Stimulated activated CD8-positive, alpha-beta memory T cell treated with anti-CD3 and anti-CD28 coated beads, Interleukin-2, amount 100 ng/mL, for 1 hour (primary cell): ENCODE measurements at places on chromosomes 7 and 10.
A peak's percentile ranks its signal among the peaks of the same experiment; 100 is the strongest.

DNA sequence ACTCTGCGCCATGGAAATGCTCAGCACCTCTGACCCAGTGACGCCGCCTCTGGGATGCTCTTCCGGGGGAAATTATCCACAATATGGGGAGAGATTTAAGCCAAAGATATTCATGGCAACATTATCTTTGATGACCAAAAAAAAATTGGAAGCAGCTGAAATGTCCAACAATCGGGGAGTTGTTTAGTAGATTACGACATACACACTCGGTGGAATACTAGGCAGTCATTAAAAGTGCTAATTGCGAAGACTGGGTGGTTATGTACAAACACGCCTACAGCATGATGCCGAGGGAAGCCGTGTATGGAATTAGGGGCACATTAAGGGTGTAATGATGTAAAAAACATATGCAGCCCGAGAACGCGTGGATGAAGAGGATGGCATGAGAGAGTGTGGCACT lies 75.2 kb downstream of the UNCX start:
- no peak for DNase-seq

- DNase-seq = no peak
Observed at GRCh38 chr10:89552213-89552612, 16.8 kb upstream of the SLC16A12 start.

DNA sequence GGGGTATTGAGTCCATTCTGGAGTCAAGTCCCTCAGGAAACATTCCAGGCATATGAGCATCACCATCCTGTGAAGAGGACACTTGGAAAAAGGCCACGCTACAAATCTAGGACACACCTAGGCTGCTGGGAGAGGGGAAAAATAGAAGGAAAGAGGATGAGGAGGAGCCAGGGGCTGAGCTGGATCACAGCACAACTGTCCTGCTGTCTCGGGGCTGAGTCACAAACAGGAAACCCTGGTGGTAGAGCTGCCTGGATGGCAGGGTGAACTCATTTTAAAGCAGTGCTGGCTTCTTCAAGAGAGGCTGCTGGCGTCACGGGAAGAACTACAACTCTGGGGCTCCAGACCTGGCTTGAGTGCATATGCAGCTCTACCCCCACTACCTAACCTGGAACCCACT lies 151.5 kb downstream of the RNF216 start:
- DNase-seq = peak; percentile 34

DNA sequence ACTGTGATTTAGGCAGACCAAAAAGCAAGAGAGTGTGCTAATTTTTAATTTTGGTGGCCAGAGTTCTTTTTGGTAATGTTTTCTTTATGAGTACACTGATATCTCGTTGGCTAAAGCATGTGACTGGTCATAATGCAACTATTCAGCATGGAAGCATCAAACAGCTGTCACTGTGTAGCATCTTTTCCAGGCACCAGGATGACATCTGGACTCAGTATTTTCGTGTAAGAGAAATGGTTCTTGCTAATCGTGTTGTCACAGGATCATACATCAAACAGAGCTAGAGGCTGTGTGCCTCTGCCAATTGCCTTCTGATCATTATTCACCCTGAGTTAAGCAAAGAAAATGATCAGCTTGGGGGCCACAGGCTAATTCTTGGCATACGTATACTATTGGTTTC lies 118.9 kb downstream of the SND1 start:
- no peak for DNase-seq

DNA sequence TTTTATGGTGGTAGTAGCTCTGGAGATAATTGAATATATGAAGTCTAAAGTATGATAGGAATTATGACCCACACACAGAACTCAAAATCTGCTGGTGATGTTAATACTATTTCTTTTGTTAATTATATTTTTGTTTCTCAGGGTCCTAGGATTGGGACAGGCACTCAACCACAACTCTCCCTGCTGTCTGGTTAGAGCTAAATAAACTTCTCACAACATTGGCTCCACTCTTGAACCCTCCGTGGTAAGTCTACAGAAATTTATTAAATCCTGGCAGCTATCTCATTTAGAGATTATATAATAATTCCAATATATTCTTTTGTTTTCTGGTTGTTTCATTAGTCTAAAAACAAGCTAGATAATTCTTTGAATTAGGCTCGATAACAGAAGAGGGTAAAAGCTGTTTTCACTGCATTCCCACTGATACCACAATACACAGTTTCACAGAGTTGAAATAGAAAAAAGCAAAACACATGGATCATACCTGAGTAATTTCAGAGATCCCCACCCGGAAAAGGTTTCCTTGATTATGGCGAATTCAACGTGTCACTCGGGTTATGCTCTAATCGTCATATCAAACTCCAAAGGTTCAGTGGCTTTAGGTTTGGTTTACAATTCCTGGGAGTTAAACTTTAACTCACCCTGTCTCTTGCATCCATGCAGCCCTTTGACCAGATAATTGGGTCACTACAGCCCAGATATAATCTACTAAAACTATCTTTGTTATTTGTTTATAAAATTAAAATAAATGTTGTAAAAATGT lies at the start of gene A1CF:
TSS of gene A1CF (minus strand) at position 531 of the 763 bp plus-strand sequence. CDS start 25,687 bp downstream, outside the sequence.
- DNase-seq = no peak

- DNase-seq = no peak
Observed at GRCh38 chr7:71829515-71829914, 582.6 kb downstream of the CALN1 start.

- no peak for DNase-seq
Observed at GRCh38 chr10:52491246-52491995, 177.3 kb downstream of the DKK1 start.

DNA sequence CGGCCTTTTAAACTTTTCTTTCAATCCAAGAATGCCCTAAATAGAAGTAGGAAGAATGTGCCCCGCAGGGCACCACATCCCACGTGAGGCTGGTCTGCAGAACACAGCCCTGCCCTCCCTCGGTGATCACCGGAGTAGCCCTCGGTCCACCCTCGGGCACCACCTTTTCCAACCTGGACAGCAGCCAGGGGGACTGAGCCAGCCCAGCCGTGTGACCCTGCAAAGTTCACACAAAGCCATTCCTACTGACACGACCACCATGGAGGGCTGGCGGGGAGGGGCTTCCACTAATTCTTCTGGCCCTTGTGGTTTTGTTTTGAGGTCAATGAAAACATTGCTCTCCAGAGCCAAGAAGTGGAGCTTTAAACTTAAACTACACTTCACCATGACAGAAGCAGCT lies 132.2 kb downstream of the TCERG1L start:
- DNase-seq = no peak

DNA sequence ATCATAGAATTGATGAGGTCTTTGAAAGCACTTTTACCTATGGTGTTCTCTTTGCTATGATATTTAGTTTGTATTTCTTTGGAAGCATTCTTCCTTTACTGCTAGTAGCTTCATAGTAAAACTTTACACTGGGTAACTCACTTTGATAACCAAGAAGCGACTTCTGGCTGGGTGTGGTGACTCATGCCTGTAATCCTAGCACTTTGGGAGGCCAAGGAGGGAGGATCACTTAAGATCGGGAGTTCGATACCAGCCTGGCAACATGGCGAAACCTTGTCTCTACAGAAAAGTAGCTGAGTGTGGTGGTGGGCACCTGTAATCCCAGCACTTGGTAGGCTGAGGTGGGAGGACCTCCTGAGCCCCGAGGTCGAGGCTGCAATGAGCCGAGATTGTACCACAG lies 36.2 kb downstream of the CCDC126 start:
- no peak for DNase-seq

GRCh38 chr7:55423277-55423711 lies 58.2 kb downstream of the LANCL2 start:
- DNase-seq = no peak

- no peak for DNase-seq
Observed at GRCh38 chr7:24786941-24787340, 29.7 kb upstream of the GSDME start.
